MG63 (cell line): ENCODE measurements at places on chromosomes 3 and 15. TPM values are rescaled to one million over a fixed set of nuclear protein-coding genes. Genes with fewer than 3 reads are reported as not detected.

- peak; percentile 64 for DNase-seq
These were observed 42.9 kb downstream of the LINGO1 start for GRCh38 chr15:77589839-77590238.

- no peak for DNase-seq
These were observed 20.6 kb upstream of the TEX55 start for GRCh38 chr3:119125342-119125741.

- DNase-seq: peak; percentile 86
These were observed 11.0 kb upstream of the FBLN2 start for GRCh38 chr3:13537909-13538296.

GRCh38 chr15:37138591-37139215 is 38.4 kb upstream of the MEIS2 start:
- no peak for DNase-seq

DNA sequence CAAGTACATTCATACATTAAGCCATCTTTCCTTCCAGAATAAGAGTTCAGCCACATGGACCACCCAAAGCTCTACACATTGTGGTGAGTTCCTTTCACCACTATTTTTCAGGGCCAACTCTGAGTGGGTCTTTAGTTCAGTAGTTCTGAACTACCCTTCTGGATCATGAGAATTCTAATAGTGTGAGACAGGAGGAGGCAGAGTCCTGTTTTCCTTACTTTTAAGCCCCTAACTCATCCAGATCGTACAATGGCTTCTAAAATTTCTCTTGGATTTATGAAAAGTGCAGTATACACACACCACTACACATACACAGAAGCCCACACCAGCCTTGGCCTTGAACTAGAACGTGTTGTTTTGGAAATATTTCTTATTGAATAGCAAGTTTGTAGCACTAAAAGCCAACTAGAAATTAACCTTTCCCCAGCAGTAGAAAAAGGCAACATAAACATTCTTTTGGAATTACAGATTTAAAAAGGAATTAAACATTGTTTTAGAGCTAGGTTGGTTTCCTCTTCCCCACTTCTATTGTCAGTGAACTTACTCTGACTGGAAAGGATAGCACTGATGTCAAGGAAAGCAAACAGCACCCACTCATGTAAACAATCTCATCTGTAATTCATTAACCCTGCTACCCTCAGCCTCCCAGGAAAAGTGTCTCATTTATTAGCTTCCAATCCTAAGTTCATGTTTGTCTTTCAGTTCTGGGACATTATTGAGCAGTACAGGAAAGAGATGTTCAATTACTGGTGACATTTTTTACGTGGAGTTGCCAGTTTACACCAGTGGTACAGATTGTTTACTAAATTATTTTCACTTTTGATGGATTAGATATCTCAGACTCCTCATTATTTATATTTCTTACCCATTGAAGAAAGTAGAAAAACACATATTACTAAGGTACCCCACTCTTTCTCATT is 95.7 kb upstream of the AGTR1 start:
- no peak for DNase-seq

DNA sequence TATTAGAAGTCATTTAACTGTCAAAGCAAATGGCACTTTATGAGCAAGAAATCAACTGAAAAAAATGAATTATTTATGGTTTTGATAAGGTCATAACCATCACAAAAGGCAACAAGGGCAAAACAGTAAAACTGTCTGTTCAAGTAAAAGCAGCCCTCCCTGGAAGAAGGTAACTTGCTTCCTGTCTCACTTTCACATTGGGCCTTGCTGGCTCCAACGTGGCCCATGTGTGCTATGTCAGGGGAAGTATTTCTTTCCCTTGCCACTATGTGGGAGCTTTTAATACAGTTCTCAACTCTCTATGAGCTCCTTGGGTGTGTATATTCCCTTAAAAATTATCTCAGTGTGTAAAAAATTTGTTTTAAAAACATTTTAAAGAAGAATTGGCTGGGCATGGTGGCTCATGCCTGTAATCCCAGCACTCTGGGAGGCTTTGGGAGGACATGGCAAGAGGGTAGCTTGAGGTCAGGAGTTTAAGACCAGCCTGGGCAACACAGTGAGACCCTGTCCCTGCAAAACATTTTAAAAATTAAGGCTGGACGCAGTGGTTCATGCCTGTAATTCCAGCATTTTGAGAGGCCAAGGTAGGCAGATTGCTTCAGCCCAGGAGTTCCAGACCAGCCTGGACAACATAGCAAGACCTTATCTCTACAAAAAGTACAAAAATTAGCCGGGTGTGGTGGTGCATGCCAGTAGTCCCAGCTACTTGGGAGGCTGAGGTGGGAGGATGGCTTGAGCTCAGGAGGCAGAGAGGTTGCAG is 45.2 kb upstream of the TJP1 start:
- no peak for DNase-seq

DNA sequence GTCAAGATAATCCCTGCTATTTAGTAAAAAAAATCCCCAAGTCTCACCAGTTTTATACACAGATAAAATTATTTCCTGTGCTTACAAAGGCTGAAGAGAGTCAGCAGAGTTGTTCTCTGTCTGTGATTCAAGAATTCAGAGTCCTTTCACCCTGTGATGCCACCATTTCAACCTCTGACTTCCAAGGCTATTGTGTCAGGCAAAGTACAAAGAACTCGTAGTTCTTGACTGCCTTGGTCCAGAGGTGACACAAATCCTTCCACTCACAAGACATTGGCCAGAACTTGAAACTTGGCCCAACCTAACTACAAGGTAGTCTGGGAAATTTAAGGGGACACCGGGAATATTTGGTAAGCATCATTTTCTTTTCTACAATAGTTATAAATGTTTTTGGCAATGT is 34.9 kb upstream of the CMC1 start:
- DNase-seq: no peak

GRCh38 chr3:31710123-31710803 is 177.5 kb downstream of the STT3B start:
- no peak for DNase-seq

DNA sequence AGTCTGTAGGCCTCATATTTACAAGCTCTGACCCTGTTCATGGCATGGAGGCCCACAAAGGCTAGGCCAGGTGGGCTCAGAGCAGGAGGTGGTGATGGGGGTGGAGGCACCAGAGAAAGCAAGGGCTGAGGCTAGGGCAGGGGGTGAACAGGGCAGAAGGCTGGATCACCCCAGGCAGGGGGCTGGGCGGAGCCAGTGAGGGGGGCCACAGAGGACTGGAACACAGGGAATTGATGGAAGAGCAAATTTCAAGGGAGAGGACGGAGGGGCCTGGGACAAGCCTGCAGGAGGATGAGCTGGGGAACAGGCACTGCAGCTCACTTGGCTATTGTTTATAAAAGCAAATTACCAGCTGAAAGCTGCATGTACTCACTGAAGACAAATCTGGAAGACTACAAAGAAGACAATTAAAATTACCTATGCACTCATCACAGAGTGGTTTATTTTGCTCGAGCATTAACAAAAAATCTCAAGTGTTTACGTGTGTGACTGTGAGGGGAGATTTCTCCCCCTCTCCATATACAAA is 11.0 kb downstream of the TNFAIP8L3 start:
- no peak for DNase-seq

DNA sequence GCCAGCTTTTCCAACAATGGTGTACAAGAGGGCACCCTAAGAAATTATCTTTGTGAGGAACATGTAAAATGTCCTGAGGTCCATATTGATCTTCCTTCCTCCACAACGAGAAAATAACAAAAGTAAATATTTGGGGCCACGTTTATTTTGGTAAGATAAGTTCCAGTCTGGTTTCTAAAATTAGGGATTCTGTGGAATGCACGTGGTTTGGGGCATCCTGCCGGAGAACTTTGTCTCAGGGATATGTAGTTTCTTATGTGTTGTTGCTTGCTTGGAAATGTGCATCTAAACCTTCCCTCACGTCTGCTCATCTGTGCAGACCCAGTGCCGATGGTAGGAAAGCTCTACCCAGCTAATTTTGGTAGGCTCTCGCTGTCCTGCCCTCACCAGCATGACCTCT is 62.8 kb downstream of the CTDSPL start:
- DNase-seq: no peak

GRCh38 chr15:78316283-78317083 is 17.1 kb upstream of the SKIC8 start:
- DNase-seq: no peak

DNA sequence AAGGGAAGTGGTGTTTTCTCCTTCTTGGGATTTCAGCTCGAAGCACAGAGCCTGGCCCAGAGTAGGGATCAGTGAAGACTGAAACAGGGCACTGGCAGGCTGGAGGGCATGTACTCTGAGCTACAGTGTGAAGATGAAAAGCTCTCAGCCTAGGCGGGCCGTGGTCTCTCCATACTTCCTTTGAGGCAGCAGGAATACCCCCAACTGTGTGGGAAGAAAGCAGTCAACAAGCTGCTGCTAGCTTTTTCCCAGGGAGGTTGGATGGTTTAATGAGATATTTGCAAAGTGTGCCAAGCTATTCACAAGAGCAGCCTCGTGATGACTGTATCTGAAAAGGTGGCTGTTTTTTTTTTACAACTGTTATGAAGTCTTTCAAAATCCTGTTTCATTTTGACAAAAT is 47.2 kb downstream of the NMNAT3 start:
- no peak for DNase-seq

DNA sequence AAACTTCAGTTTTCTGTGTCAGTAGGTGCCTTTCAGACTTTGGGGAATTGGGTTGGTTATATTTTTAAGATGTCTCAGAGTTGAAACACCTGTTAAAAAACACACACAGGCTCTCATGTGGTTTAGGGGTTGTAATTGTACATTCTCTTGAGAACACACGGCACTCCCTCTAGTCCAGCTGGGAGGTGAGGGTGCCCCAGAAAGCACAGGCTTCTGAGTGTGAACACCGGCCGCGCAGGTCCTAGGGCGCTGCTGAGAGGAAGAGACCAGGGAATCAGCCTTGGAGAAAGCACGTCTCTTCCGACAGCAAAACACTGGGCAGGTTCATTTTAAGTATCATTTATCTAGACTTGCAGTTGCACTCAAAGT is 68.0 kb upstream of the RPL35A start:
- no peak for DNase-seq

GRCh38 chr3:172519740-172520139 is 3.5 kb downstream of the TNFSF10 start:
- no peak for DNase-seq

DNA sequence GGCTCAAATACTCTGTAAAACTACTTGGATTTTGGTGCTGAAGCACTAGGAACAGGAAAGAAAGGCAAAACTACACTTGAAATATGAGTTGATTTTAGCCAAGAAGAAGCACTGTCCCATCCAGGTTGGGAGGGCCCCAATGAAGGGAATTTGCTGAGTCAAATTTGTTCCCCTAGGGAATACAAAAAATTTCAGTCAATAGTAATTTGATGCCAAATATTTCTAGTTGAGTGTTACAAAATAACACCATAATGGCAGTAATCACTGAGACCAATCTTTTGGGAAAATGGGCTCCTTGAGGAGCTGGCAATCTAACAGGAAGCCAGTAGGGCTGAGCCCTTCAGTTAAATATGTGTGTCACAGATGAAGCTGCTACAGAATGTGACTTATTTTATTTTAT is 896.9 kb downstream of the DIPK2A start:
- no peak for DNase-seq

Gene CDHR4
- total RNA-seq: 0.10 TPM in 1 of 2 replicates, not detected in the other

Gene CLEC3B
- 0.10 and 2.0 TPM in 2 replicates for total RNA-seq

Gene SNTN
- not detected in 2 replicates for total RNA-seq

Gene CAND2
- 0.23 TPM in 1 of 2 replicates, not detected in the other for total RNA-seq

Gene C15orf40
- 7.9 and 41.4 TPM in 2 replicates for total RNA-seq

Gene BNIP2
- total RNA-seq: 125 and 259 TPM in 2 replicates

Gene RASSF1
- total RNA-seq: 17.5 and 42.0 TPM in 2 replicates

Gene FAM3D
- not detected in 2 replicates for total RNA-seq

Gene CCR3
- total RNA-seq: not detected in 2 replicates
